ENCODE measurements at places on chromosomes 5 and 9.

- no peak for DNase-seq
Measured at GRCh38 chr9:21873540-21874221, 71.2 kb downstream of the MTAP start.

- DNase-seq = no peak
Measured at GRCh38 chr5:132265336-132266030, 8.0 kb downstream of the PDLIM4 start.

GRCh38 chr9:27129221-27129620, 20.2 kb downstream of the TEK start:
- DNase-seq = no peak

DNA sequence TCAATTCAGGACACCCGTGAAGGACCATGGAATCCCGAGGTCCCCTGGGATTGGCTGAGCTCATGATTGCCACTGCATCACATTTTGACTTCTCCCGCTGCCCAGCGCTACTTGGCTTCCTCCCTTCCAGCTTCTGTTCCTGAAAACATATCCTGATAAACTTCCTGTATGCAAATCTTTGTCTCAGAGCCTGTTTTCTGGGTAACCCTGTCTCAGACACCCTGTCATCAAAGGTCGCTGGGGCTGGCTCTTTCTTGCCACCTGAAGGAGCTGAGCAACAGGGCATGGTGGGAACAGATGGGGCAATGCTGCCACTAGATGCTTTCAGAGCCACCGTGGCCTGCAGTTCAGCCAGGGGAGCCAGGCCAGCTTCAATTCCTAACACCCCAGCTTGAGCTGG, 154.3 kb upstream of the TBC1D2 start:
- no peak for DNase-seq

GRCh38 chr5:138352722-138353559, 456 bp downstream of the KDM3B start:
- DNase-seq = peak; percentile 48

- no peak for DNase-seq
Measured at GRCh38 chr9:129714511-129715061, 38.3 kb downstream of the PTGES start.

GRCh38 chr5:38660194-38660668, 103.8 kb upstream of the LIFR start:
- no peak for DNase-seq

- DNase-seq = no peak
Measured at GRCh38 chr5:166499447-166500240, 1791.8 kb upstream of the WWC1 start.

DNA sequence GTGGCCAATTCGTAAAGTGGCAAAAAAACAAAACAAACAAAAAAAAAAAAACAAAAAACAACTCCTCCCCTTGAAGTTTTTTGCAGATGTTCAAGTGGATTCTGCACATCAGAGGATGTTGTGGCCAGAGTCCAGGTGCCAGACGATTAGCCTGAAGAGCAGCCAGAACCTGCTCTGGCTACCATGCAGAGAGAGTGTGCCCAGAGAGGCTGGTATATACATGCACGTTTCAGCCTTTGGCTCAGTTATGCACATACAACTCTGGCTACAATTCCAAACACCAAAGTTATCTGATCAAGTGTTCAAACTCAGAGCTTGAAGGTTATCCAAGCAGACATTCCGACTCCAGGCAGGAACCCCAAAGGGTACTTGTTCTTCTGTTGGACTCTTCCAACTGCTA, 34.7 kb downstream of the GGTA1 start:
- DNase-seq = no peak

- DNase-seq = no peak
Measured at GRCh38 chr5:127931396-127931795, 152.2 kb upstream of the SLC12A2 start.

DNA sequence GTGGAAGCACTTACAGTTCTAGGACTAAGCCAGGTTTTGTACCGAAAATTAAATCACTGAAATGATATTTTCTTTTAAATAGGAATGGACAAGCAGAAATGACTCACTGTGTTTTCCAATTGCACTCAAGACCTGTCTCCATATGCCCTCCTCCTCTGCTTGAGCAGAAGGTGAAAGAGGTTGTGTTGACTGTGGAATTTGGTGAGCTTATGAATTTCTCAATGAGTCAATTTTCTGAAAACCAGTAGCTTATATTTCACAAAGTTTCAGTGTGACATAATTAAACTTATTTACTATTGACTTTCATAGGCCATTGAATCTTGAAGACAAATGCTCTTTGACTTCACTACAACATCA, 249.9 kb downstream of the NPR3 start:
- DNase-seq = no peak

GRCh38 chr5:68757006-68757405, 336.8 kb upstream of the SLC30A5 start:
- no peak for DNase-seq

- DNase-seq = no peak
Measured at GRCh38 chr5:80409367-80409966, 1.6 kb downstream of the ZFYVE16 start.

DNA sequence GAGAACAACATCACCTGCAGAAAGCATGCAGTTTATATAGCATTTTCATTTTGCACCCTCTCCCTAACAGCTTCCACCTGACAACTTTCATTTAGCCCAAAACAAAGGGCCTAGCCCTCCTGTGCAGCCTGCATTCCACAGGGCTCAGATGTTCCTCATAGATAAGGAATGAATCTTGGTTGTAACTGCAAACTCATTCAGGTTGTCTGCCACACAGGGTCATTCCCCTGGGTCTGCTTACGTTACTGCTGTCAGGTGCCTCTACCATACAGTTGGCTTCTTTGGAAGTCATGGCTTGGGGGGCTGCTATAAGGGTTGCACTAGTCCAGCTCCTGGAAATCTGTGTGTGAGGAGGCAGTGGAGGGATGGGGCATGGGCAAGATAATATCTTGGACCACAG, 2.7 kb upstream of the DCP2 start:
- no peak for DNase-seq

GRCh38 chr9:20898885-20899554, 132.4 kb downstream of the HACD4 start:
- no peak for DNase-seq

DNA sequence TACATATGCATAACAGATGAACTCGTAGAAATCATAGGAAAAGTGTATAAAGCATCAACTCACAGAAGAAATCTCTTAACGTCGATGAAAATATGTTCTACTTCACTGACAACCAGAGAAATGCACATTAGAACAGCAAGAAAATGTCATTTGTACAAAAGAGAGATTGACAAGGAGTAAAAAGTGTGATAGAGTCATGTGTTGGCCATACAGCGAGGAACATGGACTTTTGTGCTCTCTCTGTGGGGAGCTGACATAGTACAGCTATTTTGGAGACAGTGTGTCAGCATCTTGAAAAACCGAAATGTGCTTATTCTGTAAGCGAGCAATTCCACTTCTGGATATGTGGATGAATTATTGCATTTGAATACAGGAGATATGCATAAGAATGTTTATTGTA, 477.9 kb downstream of the ICE1 start:
- no peak for DNase-seq

DNA sequence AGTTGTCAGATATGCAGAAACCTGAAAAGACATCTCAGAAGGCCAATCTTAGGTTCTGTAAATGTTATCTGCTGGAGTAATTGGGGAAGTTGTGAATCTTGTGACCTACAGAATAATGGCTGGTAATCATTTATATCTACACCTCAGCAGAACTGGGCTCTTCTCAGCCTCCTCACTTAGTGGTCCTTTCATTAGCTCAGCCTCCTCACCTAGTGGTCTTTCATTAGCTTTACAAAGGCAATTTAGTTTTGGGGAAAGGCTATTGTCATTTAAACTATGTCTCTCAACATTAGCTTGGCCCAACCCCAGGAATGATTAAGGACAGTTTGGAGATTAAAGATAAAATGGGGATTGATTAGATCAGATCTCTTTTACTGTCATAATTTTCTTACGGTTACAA, 284.2 kb upstream of the SGCD start:
- DNase-seq = no peak

GRCh38 chr9:34823778-34824177, 113.8 kb upstream of the CCL21 start:
- no peak for DNase-seq

- no peak for DNase-seq
Measured at GRCh38 chr5:59496524-59497134, 396.9 kb downstream of the PDE4D start.

DNA sequence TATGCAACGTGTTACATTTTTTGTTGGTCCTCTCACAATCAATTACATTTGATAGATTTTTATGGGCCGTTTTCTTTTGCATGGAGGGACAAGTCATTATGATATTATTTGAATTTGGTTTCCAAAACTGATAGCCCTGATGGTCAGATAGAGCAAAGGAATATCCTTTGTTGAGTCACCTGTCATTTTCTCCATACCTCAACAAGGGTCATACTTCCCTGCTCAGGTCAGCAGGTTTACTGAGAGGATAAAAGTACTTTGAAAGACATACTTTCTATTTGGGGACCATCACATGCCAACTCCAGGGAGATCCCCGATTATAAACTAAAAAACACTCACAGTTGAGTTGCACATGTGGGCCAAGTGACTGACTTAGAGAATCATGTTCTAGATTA, 132.9 kb downstream of the SUSD1 start:
- no peak for DNase-seq

GRCh38 chr5:35373249-35373648, 143.0 kb upstream of the PRLR start:
- no peak for DNase-seq

DNA sequence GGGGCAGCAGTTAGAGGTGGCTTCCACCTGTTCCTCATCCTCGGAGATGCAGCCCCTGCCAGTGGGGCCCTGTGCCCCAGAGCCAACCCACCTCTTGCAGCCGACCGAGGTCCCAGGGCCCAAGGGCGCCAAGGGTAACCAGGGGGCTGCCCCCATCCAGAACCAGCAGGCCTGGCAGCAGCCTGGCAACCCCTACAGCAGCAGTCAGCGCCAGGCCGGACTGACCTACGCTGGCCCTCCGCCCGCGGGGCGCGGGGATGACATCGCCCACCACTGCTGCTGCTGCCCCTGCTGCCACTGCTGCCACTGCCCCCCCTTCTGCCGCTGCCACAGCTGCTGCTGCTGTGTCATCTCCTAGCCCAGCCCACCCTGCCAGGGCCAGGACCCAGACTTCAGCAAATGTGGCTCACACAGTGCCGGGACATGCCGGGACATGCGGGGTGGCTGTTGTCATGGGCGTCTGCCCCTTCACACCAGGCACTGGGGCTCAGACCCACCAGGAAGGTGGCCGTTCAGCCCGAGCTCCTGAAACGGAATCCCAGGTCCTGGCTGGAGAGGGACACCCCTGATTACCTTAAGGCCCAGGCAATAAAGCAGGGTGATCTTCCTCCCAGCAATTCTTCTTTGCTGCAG, 841 bp downstream of the CYSRT1 start:
- no peak for DNase-seq

DNA sequence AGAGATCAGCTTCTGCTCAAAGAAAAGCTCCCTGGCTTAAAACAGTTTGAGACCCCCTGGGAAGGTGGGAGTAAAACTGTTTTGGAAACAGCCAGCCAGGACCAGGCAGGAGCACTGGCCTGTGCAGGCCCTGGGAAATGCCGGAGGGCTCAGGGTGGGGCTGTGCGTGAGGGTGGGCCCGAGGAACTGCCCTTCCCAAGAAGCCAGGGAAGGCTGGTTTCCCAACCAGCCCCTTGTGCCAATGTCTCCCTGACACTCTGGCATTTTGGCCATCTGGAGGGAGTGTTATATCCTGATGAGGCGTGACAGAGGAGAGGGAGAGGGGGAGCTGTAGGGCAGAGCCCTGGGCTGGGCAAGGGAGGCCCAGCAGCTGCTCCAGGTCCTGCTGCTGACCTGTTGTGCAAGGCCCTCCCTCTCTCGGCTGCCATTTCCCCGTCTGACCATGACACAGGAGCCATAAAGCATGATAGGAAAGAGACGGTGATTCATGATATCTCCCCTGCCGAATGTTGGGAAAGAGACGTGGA, 16.1 kb downstream of the OLFML2A start:
- DNase-seq = no peak

DNA sequence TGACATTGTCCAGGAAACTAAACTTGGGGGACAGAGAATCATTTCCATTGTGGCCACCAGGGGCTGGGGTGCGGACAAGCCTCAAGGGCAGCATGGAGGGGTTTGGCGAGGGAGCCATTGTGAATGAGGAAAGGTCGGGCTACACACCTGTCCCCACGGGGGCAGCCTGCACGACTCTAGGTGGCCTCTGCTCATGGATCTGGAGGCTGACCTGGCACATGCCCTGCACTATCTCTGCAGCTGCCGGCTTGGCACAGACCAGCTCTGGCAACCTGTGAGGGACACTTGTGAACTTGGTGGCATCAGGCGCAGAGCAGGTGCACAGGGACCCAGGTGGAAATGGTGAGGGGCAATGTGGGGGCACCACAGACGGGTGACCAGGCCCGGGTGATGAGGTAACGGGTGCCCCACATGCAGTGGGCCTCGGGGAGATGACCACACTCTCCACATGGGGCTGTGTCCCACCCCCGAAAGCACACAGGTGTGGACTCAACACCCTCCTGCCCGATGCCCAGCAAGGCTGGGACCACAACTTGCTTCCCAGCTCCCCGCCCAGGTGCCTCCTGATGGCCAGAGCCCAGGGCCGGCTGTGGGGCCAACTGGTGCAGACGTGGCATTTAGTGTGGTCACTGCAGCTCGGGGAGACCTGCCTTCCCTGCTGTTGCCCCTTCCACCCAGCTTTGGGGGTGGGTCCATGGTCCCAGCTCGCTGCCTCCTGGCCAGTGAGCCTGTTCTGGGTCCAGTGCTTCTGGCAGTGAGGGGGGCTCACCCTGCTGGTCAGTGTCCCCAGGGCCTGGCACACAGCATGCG, 60.9 kb upstream of the UBAC1 start:
- DNase-seq = no peak

GRCh38 chr5:90446961-90447360, 27.6 kb downstream of the MBLAC2 start:
- no peak for DNase-seq

DNA sequence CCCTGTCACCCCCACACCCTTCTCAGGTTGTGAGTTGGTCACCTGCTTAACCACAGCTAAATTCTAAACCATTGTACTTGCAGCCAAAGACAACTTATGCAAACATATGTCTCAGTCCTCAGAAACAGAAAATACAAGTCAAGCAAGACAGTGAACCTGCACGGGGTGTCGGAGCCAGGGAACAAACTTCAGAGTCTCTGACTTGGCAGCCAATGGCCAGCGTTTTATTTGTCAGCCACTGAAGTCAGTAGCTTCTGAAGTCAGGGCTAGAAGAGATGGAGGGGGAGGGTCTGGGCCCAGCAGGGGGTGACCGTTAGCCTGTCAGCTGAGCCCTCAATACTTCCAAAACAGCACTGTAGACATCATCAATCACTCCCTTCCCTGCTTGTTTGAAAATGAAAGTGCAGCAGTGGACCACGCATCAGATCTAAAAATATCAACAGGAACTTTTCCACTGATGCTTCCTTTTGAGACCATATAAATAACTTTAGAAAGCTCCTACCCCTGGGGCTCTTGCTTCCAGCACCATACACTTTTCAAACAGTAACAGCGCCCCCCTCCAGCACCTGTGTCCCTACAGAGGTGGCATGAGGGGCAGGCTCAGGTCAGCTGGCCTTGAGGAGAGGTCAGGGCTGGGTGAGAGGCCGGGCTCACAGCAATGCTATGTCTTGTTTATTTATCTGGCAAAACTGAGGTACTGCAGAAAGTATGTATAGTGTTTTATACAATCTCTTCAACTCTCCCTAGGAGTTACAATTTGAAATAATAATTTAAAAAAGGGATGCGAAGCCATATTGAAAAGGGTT, 142.5 kb downstream of the ACER2 start:
- DNase-seq = no peak

Data from stimulated activated CD4-positive, alpha-beta T cell treated with anti-CD3 and anti-CD28 coated beads, Interleukin-15, amount 100 ng/mL, for 1 hour (primary cell).